ENCODE measurements at places on chromosomes 4 and X. TPM values are rescaled to one million over a fixed set of nuclear protein-coding genes. Genes with fewer than 3 reads are reported as not detected.

- no peak overlapping the region for H3K4me3 ChIP-seq
- no peak for DNase-seq
- no peaks in the 10 kb centered on the region for H3K36me3 ChIP-seq
Observed at GRCh38 chr4:94479358-94480141, 27.8 kb downstream of the PDLIM5 start.

The ANTXR2 gene
- total RNA-seq, result 38.6 TPM

DNA sequence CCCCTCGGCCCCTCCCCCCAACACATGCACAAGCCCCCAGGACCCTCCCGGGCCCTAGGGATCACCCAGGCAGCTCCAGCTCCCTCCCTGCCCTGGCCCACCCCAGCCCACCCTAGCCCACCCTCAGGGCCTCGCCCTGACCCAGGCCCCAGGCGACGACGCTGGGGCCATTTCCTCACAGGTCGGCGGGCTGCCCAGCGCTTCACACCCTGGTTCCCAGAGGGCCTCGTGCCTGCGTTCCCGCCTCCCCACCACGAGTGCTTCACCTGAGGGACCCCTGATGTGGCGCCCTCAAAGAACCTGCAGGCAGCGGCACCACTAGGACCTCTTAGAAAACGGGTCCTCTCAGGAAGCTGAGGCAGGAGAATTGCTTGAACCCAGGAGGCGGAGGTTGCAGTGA lies 341 bp downstream of the FAM9B start:
- no peak overlapping the region for H3K27ac ChIP-seq
- H3K4me1 ChIP-seq, result peaks cover 6% of the 10 kb centered on the region
- no peak overlapping the region for H3K4me3 ChIP-seq
- no peaks in the 10 kb centered on the region for H3K36me3 ChIP-seq
- no peak for DNase-seq
- peaks cover 10% of the 10 kb centered on the region for H3K27me3 ChIP-seq

GRCh38 chrX:99078301-99078700 lies 1331.8 kb downstream of the PCDH19 start:
- no peak overlapping the region for H3K4me3 ChIP-seq
- no peak overlapping the region for H3K27ac ChIP-seq

DNA sequence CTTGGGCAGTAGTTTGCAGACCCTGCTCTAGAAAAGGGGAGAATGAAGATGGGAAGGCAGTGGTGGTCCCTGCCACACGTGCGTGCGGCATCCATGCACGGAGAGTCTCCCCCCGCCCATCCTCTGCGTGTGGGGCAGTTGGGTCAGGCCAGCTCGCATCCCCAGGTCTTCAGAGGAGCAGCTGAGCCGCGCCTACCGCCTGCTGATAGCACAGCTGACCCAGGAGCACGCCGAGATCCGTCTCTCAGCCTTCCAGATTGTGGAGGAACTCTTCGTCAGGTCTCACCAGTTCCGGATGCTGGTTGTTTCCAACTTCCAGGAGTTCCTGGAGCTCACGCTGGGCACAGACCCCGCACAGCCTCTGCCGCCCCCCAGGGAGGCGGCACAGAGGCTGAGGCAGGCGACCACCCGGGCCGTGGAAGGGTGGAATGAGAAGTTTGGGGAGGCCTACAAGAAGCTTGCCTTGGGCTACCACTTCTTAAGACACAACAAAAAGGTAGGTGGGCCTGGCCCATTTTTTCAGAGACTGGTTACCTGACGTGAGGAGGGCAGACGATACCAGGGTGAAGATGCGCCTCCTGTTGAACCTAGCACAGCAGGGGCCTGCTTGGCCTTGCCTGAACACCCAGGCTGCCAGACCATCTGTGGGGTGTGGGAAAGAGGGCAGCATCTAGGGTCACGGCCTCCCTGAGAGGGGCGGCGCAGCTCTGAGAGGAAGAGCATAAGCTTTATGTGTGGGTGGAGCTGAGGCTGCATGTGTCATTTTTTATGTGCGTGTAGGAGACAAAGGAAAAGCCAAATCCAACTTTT lies 2.6 kb downstream of the UVSSA start:
- no peaks in the 10 kb centered on the region for H3K27me3 ChIP-seq
- no peak overlapping the region for H3K27ac ChIP-seq
- H3K36me3 ChIP-seq, result no peaks in the 10 kb centered on the region
- no peak overlapping the region for H3K4me3 ChIP-seq
- DNase-seq, result no peak

DNA sequence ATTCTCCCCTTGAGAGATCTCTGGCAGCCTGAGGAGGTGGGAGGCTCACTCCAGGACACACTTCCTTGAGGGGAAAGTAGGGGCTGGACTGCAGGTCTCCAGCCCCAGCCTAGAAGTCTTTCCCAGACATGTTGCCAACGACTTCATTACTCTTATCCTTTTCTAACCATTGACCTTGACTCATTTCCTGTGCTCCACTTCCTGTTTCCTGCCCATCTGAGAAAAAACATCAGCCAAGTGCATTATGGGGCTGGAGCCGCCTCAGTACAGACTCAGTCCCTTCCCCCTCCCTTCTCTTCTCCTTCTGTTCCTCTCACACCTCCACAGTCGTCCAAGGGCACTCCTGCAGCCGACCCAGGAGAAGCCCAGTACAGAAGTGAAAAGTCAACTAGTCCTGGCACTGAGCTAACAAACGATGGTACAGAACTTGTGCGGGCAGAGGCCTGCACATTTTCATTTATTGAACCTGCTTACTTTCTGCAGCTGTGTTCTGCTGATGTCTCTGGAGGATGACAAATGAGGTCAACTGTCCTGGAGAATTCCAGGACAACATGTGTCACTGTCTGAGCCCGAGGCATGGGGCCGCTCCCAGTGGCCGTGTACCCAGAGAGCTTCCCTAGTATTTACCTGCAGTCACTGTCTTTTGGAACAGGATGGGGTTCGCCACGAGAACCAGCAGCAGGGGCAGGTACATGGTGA lies 20.1 kb downstream of the GPR143 start:
- peaks cover 7% of the 10 kb centered on the region for H3K27me3 ChIP-seq
- H3K4me1 ChIP-seq, result peaks cover 20% of the 10 kb centered on the region
- H3K4me3 ChIP-seq, result peak overlapping the region; percentile 66
- no peak for DNase-seq
- peak overlapping the region; percentile 63 for H3K27ac ChIP-seq
- H3K36me3 ChIP-seq, result peaks cover 4% of the 10 kb centered on the region

DNA sequence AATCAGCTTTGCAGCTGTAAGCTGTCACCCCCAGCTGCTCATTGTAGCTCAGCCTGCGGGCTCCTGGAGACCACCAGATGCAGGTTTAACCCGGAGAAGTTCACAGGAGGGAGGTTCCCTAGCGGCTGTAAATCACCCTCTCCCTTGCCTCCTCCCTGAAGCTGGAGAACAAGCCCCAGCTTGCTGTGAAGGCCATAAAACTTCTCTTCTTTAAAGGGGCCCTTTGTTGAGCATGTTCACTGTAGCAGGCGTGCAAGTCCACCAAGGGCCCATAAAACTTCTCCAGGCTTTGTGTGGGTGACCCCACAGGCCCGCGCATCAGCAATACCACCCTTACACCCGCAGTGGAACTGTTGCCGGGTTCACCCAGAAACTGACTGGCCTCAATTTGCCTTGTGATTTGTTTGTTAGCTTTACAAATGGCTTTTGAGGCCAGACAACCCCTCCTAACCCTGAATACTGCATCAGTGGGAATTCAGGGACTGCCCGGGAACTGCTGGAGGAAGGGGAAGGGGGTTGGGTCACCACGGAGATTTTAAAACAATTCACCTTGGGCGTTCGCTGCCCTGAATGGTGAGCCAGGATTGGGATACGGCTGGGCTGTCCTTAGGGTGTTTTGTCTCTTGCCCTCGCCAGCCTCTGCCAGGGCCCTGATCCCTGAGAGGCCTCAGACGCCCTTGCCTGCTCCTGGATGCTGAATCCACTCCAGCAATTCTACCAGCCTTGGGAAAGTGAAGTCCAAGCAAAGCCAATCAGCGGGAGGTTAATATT lies 49.5 kb upstream of the ATP6AP2 start:
- no peak overlapping the region for H3K4me3 ChIP-seq
- DNase-seq, result no peak
- no peaks in the 10 kb centered on the region for H3K36me3 ChIP-seq
- H3K27ac ChIP-seq, result no peak overlapping the region

DNA sequence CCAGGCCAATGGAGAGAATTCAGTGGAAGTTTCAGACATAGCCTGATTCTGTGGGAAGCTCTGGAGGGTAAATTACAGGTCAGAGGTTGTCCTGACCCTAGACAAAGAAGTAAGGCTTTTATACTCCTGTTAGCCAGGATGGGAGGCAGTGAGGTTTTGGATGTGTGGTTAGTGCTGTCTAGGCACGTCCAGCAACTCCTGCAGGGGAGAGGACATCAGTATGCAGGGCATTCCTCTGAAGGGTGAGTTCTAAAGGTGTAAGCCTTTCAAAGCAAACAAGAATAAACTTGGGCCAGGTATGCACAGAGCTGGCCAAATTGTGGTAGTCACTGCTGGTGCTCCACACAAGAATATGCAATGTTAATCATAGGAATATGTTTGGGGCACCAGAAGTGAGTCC lies 562.5 kb downstream of the CCSER1 start:
- no peak overlapping the region for H3K4me3 ChIP-seq
- no peaks in the 10 kb centered on the region for H3K27me3 ChIP-seq
- DNase-seq, result no peak

The TSPAN7 gene
- not detected for total RNA-seq

GRCh38 chrX:12989461-12989860 lies 14.6 kb downstream of the TMSB4X start:
- no peak overlapping the region for H3K27ac ChIP-seq
- H3K36me3 ChIP-seq, result peaks cover 10% of the 10 kb centered on the region
- no peak overlapping the region for H3K4me3 ChIP-seq
- no peak for DNase-seq
- H3K27me3 ChIP-seq, result peaks cover 17% of the 10 kb centered on the region
- H3K4me1 ChIP-seq, result peaks cover 24% of the 10 kb centered on the region

- H3K36me3 ChIP-seq, result no peaks in the 10 kb centered on the region
- H3K27ac ChIP-seq, result no peak overlapping the region
- no peak overlapping the region for H3K4me3 ChIP-seq
- no peak for DNase-seq
- no peaks in the 10 kb centered on the region for H3K4me1 ChIP-seq
Observed at GRCh38 chrX:124719060-124719459, 372.7 kb downstream of the SH2D1A start.

DNA sequence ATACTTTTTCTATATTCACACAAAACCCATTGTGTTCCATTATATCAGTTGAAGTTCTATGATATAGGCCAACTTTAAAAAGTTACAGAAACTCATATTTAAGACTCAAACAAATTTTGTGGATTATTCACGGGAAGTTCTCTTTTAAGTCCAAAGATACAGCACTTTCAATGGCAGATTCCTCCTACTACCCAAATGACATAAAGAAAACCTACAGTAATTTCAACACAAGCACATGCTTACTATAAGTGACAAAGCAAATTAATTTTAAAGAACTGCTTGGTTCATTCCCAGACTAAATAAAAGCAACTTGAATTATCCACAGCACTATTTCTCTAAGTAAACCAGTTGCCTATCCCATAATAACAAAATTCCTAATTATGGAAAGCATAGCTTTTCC lies 4.1 kb downstream of the PPA2 start:
- no peak overlapping the region for H3K27ac ChIP-seq
- DNase-seq, result no peak
- H3K4me1 ChIP-seq, result peaks cover 36% of the 10 kb centered on the region
- no peaks in the 10 kb centered on the region for H3K27me3 ChIP-seq
- H3K4me3 ChIP-seq, result no peak overlapping the region

The LNX1 gene
- not detected for total RNA-seq

The ZNF157 gene
- total RNA-seq, result 0.61 TPM

- no peak for DNase-seq
- peaks cover 3% of the 10 kb centered on the region for H3K27me3 ChIP-seq
- H3K4me3 ChIP-seq, result no peak overlapping the region
- H3K4me1 ChIP-seq, result no peaks in the 10 kb centered on the region
Observed at GRCh38 chr4:99361899-99362275, 9.3 kb upstream of the ADH1C start.

- no peak for DNase-seq
- H3K36me3 ChIP-seq, result peaks cover 4% of the 10 kb centered on the region
- H3K4me3 ChIP-seq, result no peak overlapping the region
- H3K4me1 ChIP-seq, result no peaks in the 10 kb centered on the region
- H3K27ac ChIP-seq, result no peak overlapping the region
Observed at GRCh38 chr4:94920369-94920768, 162.6 kb downstream of the BMPR1B start.

The SASH3 gene
- 317 TPM for total RNA-seq

DNA sequence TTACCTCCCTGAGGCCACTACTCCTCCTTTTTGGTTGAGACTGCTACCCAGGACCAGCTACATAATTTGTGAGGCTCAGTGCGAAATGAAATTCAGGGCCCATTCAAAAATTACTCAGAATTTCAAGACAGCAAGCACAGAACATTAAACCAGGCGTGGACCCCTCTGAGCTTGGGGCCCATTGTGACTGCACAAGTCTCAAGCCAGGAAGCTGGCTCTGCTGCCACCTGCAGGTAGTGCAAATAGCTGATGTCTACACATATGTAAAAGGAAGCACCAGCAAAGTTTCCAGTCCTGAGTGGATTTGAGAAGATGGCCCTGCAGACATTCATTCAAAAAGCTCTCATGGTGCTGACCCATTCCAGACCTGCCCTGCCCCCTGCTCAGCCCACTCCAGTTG lies 213.4 kb upstream of the LNX1 start:
- no peak overlapping the region for H3K4me3 ChIP-seq
- H3K4me1 ChIP-seq, result no peaks in the 10 kb centered on the region
- no peaks in the 10 kb centered on the region for H3K36me3 ChIP-seq
- no peak overlapping the region for H3K27ac ChIP-seq
- DNase-seq, result no peak

GRCh38 chr4:66681962-66682361 lies 863.3 kb downstream of the CENPC start:
- no peak overlapping the region for H3K4me3 ChIP-seq
- H3K27ac ChIP-seq, result no peak overlapping the region
- H3K27me3 ChIP-seq, result no peaks in the 10 kb centered on the region
- H3K36me3 ChIP-seq, result peaks cover 4% of the 10 kb centered on the region
- DNase-seq, result no peak

- H3K27me3 ChIP-seq, result no peaks in the 10 kb centered on the region
- H3K4me1 ChIP-seq, result peaks cover 25% of the 10 kb centered on the region
- DNase-seq, result no peak
- no peak overlapping the region for H3K27ac ChIP-seq
- no peaks in the 10 kb centered on the region for H3K36me3 ChIP-seq
- no peak overlapping the region for H3K4me3 ChIP-seq
Observed at GRCh38 chr4:10625131-10625530, 59.4 kb downstream of the CLNK start.

The DAPP1 gene
- total RNA-seq, result 23.4 TPM

DNA sequence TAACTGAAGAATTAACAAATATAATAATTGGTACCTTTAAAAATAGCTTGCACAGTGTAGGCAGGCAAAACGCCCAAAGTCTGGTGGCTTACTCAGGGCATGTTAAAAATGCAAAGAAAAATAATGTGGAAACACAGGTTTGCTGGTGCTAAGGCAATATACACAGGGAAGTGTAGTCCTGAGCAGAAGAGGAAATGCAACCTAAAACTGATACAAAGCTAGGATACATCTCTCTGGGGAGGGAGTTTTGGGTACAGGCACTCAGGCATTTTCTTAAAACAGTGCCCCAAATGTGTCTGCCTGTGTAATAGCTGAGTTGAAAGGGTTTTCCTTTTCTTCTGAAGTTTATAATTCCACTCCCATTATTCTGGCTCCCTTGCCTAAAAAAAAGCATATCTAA lies 47.4 kb downstream of the TMPRSS11E start:
- no peaks in the 10 kb centered on the region for H3K36me3 ChIP-seq
- DNase-seq, result no peak
- no peak overlapping the region for H3K4me3 ChIP-seq
- H3K27me3 ChIP-seq, result peaks cover 2% of the 10 kb centered on the region

The TBC1D14 gene
- total RNA-seq, result 37.3 TPM

The RAB39B gene
- total RNA-seq, result 8.3 TPM

GRCh38 chrX:148815218-148815961 lies 315.0 kb downstream of the AFF2 start:
- no peak overlapping the region for H3K27ac ChIP-seq
- H3K4me1 ChIP-seq, result no peaks in the 10 kb centered on the region
- peaks cover 12% of the 10 kb centered on the region for H3K27me3 ChIP-seq
- no peak overlapping the region for H3K4me3 ChIP-seq

The TRIM61 gene
- total RNA-seq, result 4.6 TPM

The RBMXL3 gene
- not detected for total RNA-seq

Measured in natural killer cell treated with Interleukin-12 subunit alpha and Interleukin-12 subunit beta and Interleukin-15 and Interleukin-18, amount 100 ng/mL, for 72 hours (primary cell).